Activated CD8-positive, alpha-beta T cell treated with anti-CD3 and anti-CD28 coated beads, Interleukin-2, amount 10 ng/mL, durations not matched to agents 7 days and 5 days (primary cell): ENCODE measurements at places on chromosomes 7 and 10. TPM values are rescaled to one million over a fixed set of nuclear protein-coding genes. Genes with fewer than 3 reads are reported as not detected.
A peak's percentile ranks its signal among the peaks of the same experiment; 100 is the strongest.

GRCh38 chr7:28748346-28748745 is 209.8 kb downstream of the TRIL start:
- DNase-seq: no peak
- H3K4me1 ChIP-seq: peaks cover 2% of the 10 kb centered on the region
- peaks cover 1% of the 10 kb centered on the region for H3K27me3 ChIP-seq
- no peak overlapping the region for H3K27ac ChIP-seq

GRCh38 chr10:26777686-26778085 is 80.2 kb downstream of the PDSS1 start:
- peak overlapping the region; percentile 50 for H3K27ac ChIP-seq
- H3K4me3 ChIP-seq: no peak overlapping the region
- no peaks in the 10 kb centered on the region for H3K27me3 ChIP-seq
- no peak for DNase-seq

- H3K4me1 ChIP-seq: no peaks in the 10 kb centered on the region
- H3K27me3 ChIP-seq: peaks cover 8% of the 10 kb centered on the region
- H3K36me3 ChIP-seq: no peaks in the 10 kb centered on the region
- no peak for DNase-seq
- no peak overlapping the region for H3K4me3 ChIP-seq
- no peak overlapping the region for H3K27ac ChIP-seq
Measured at GRCh38 chr7:131942287-131943150, 386.1 kb upstream of the PODXL start.

DNA sequence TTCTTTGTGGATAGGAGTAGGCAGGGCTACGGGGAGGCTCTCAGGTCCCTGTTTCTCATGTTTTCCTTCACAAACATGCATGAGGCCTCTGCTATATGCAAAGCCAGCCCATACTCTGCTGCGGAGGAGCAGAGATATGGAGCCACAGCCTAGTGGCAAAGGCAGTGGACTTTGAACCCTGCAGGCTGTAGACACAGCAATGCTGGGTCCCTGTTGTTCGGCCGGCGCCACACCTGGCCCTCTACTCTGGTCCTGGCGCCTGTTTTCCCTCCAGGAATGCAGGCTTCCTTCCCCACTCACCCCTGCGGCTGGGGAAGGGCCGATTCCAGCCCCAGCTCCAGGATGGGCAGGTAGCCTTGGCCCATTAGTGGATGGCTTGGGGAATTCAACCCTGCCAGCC is 11.5 kb downstream of the CLRN3 start:
- no peaks in the 10 kb centered on the region for H3K36me3 ChIP-seq
- H3K4me1 ChIP-seq: peaks cover 36% of the 10 kb centered on the region
- H3K27me3 ChIP-seq: peaks cover 8% of the 10 kb centered on the region
- no peak overlapping the region for H3K4me3 ChIP-seq

DNA sequence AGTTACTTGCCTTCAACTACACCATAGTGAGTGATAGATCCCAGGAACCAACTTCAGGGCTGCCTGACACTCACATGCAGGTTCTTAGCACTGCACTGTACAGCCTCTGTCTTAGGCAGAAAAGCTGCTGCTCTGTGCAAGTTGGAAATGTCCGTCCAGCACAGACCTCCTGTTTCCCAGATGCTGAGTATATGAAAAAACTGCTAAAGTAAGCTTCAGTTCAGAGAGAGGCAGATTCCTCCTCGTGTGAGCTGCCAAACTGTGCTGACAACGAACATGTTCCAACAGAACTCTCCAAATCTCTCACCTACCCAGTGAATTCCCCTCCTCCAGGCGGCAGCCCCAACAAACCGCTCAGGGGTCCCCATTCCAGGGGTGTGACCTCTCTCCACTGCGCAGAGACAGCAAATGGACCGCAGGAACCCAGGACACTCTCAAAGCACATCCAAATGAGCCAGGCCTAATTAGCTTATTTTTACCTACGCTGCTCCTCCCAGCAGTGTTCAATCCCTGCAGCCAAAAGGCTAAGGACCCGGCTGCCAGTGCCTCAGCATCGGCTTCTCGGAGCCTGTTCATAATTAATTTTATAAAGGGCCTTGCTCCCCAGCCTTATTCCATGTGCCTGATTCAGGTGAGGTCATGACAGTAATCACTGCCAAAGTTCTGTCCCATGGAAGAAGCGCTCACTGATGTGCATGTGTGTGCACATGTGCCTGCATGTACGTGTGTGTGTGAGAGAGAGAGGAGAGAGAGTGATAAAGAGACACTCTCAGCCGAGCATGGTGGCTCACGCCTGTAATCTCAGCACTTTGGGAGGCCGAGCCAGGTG is 159.5 kb upstream of the AUTS2 start:
- H3K27me3 ChIP-seq: no peaks in the 10 kb centered on the region
- DNase-seq: no peak
- no peak overlapping the region for H3K4me3 ChIP-seq
- H3K36me3 ChIP-seq: no peaks in the 10 kb centered on the region
- H3K4me1 ChIP-seq: no peaks in the 10 kb centered on the region

- no peak overlapping the region for H3K27ac ChIP-seq
- peaks cover 3% of the 10 kb centered on the region for H3K27me3 ChIP-seq
- H3K4me1 ChIP-seq: peaks cover 6% of the 10 kb centered on the region
- DNase-seq: no peak
- H3K36me3 ChIP-seq: no peaks in the 10 kb centered on the region
- no peak overlapping the region for H3K4me3 ChIP-seq
Measured at GRCh38 chr7:34727464-34727995, 69.5 kb downstream of the NPSR1 start.

- no peaks in the 10 kb centered on the region for H3K36me3 ChIP-seq
- DNase-seq: no peak
- H3K27me3 ChIP-seq: no peaks in the 10 kb centered on the region
- no peaks in the 10 kb centered on the region for H3K4me1 ChIP-seq
Measured at GRCh38 chr10:60277656-60278055, 112.0 kb downstream of the ANK3 start.

DNA sequence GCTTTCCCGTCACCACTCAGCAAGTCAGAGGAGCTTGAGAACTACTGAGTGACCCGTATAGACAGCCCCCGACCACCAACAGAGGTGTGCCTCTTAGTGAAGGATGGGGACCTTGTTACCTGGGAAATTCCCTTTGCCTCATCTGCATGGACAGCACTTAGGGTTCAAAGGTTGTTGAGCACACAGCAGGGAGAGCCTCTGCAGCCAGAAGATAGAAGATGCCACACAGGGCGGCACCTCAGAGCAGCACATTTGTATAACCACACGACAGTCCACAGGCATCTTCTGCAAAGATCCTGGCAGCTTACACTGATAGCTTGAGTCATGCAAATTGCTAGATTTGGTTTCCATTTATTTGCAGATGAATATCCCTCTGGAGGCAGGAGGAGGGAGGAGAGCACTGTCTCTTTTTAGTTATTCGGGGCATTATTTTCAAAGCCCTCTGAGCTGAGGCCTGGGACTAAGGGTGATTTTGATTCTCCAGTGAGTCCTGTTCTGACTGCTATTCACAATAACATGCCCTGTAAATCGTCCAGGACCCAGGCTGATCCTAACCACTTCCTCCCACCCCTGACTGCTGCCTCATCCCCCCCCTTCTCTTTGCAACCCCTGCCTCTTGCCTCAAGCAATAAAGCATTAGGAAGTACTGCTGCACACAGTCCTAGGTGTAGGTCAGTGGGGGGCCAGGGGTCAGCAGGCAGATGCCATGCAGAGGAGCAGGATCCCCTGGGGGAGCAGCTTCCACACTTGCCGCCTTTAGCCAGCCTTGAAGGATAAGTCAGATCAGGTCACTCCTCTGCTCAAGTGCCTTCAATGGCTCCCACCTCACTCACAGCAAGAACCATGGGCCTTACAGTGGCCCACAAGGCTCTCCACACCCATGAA is 24.6 kb upstream of the INMT start:
- H3K36me3 ChIP-seq: peaks cover 5% of the 10 kb centered on the region
- H3K4me1 ChIP-seq: peaks cover 70% of the 10 kb centered on the region
- H3K4me3 ChIP-seq: peak overlapping the region; percentile 92

GRCh38 chr10:1419796-1420610 is 317.3 kb downstream of the ADARB2 start:
- no peak overlapping the region for H3K27ac ChIP-seq
- H3K4me3 ChIP-seq: no peak overlapping the region
- H3K36me3 ChIP-seq: no peaks in the 10 kb centered on the region
- no peak for DNase-seq
- H3K27me3 ChIP-seq: peaks cover 11% of the 10 kb centered on the region
- no peaks in the 10 kb centered on the region for H3K4me1 ChIP-seq

GRCh38 chr10:75448166-75448565 is 16.7 kb downstream of the LRMDA start:
- H3K4me1 ChIP-seq: no peaks in the 10 kb centered on the region
- no peak overlapping the region for H3K4me3 ChIP-seq
- DNase-seq: no peak
- no peaks in the 10 kb centered on the region for H3K36me3 ChIP-seq

DNA sequence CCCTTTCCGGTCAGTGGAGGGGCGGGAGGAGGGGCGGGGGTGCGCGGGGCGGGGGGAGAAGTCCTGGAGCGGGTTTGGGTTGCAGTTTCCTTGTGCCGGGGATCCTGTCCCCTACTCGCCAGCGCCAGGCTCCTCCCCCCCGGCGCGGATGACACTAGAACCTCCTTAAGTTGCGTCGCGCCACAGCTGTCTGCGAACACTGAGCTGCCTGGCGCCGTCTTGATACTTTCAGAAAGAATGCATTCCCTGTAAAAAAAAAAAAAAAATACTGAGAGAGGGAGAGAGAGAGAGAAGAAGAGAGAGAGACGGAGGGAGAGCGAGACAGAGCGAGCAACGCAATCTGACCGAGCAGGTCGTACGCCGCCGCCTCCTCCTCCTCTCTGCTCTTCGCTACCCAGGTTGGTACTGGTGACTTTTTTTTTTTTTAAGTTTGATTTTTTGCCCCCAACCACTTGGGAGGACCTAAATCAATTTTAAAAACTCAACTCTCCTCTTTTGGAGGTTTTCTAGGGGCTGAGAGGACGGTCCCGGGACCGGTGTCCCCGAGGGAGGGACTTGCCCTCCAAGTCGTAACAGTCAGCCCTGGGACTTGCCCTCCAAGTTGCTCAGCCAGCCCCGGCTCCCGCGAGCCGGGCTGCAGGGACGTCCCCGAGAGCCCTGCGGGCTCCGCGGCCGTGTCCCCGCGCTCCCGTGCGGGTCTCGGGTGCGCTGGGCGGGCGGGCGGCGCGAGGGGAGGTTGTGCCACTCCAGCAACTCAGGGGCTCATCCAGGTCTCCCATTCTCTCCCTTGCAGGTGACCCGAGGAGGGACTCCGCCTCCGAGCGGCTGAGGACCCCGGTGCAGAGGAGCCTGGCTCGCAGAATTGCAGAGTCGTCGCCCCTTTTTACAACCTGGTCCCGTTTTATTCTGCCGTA is at the start of gene GATA3:
Gene GATA3, plus strand, starts transcription at position 195 of the 914 bp plus-strand sequence. CDS start 968 bp downstream, outside the sequence.
- H3K27ac ChIP-seq: peak within 1 kb of the TSS; percentile 98
- DNase-seq: peak; percentile 91
- H3K36me3 ChIP-seq: peaks cover 45% of the 10 kb centered on the region
- H3K27me3 ChIP-seq: peaks cover 22% of the 10 kb centered on the region
- peak within 1 kb of the TSS; percentile 97 for H3K4me3 ChIP-seq
- peaks cover 43% of the 10 kb centered on the region for H3K4me1 ChIP-seq

DNA sequence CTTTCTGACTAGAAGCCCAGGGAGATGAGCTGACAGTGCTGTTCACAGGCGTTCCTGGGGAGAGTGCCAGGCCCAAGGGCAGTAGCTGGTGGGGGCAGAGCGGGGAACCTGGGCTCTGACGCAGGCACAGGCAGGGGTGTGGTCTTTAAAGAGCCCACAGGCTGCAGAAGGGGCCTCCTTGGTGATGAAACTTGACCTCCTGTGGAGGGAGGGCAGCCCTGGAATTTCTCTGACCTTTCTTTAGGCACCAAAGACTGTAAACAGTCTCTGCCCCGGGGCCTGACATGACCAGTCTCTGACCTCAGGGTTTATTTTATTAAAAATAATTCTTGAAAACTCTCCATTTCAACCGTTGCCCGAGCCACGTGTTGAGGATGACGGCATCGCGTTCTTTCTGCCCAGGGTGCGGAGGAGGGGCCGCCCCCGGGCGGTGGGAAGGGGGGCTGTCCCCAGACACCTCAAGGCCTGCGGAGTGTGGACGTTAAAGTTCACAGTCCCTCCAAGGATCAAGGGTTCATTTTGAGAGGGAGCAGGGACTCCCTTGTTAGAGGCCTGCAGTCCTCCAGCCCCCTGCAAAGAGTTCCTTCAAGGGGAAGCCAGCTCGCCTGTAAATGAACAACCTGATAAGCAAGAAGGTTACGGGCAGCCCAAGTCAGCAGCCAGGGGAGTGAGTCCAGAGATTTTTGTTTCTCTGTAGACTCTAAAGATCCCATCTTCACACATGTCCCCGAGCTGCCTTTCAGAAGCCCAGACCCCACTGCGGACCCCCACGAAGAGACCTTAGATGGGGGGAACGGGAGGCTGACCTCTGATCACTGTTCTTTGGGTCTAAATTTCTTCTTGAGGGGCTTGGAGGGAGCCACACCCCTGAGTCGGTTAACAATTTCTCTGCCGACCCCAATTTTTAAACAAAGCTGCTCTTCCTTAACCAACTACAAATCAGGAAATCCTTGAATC is 128.9 kb downstream of the VIPR2 start:
- DNase-seq: no peak
- H3K27me3 ChIP-seq: no peaks in the 10 kb centered on the region
- H3K4me3 ChIP-seq: no peak overlapping the region
- no peaks in the 10 kb centered on the region for H3K4me1 ChIP-seq
- no peaks in the 10 kb centered on the region for H3K36me3 ChIP-seq
- H3K27ac ChIP-seq: no peak overlapping the region

DNA sequence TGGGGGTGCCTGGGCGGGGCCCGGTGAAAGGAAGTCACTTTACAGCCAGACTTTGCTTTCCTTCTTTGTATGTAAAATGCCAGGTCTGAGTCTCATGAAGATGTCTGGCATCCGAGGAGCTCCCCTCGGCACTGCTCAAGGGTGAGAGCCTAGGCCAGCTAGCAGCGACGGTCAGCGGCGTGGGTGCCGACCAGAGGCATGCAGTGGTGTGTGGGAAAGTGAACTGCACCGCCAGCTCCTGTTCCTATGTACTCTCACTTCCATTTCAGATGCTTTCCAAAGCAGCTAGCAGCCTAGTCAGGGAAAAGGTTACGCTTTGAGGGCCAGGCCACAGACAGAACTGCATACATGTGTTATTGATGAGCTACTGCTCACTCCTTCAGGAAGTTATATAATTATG is 172.8 kb downstream of the ZMYND11 start:
- H3K4me3 ChIP-seq: no peak overlapping the region
- no peaks in the 10 kb centered on the region for H3K27me3 ChIP-seq
- DNase-seq: no peak
- H3K27ac ChIP-seq: no peak overlapping the region

DNA sequence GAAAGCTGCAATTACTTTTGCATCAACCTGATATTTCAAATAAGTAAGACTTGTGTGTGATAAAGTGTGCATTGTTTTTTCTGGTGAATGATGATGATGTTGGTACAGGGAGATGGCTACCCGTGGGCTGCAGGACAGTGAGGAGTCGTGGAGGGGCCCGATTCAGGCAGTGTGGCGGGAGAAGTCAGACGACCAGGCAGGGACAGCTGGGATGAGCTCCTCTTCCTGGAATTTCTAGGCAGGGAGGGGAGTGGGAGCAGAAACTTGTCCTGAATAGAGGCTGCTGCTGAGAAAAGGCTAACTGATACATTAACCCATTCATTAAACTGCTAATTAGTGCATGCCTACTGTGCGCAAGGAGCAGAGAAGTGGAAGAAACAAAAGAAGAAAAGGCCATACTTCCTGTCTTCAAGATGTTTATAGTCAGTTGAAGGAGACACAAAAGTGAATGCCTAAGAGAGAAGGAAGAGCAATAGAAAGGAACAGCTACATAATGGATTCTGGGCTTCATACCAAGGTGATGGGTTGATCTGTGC is 9.3 kb upstream of the GATAD1 start:
- H3K27ac ChIP-seq: no peak overlapping the region
- H3K4me1 ChIP-seq: no peaks in the 10 kb centered on the region
- H3K27me3 ChIP-seq: no peaks in the 10 kb centered on the region
- H3K4me3 ChIP-seq: no peak overlapping the region
- no peaks in the 10 kb centered on the region for H3K36me3 ChIP-seq
- no peak for DNase-seq

The TLX1 gene
- total RNA-seq: not detected

The OGDHL gene
- total RNA-seq: not detected

The TLL2 gene
- total RNA-seq: not detected

The ZNF727 gene
- not detected for total RNA-seq
